ENCODE measurements at places on chromosomes 1 and 21.

GRCh38 chr1:6409053-6409452 is 10.7 kb downstream of the HES2 start:
- H3K27ac ChIP-seq = no peak overlapping the region
- no peak overlapping the region for H3K4me3 ChIP-seq
- DNase-seq = no peak
- no peaks in the 10 kb centered on the region for H3K27me3 ChIP-seq
- H3K36me3 ChIP-seq = no peaks in the 10 kb centered on the region

GRCh38 chr1:111943066-111943465 is 46.4 kb downstream of the KCND3 start:
- H3K27me3 ChIP-seq = no peaks in the 10 kb centered on the region
- no peaks in the 10 kb centered on the region for H3K4me1 ChIP-seq
- no peaks in the 10 kb centered on the region for H3K36me3 ChIP-seq
- DNase-seq = no peak
- no peak overlapping the region for H3K4me3 ChIP-seq

DNA sequence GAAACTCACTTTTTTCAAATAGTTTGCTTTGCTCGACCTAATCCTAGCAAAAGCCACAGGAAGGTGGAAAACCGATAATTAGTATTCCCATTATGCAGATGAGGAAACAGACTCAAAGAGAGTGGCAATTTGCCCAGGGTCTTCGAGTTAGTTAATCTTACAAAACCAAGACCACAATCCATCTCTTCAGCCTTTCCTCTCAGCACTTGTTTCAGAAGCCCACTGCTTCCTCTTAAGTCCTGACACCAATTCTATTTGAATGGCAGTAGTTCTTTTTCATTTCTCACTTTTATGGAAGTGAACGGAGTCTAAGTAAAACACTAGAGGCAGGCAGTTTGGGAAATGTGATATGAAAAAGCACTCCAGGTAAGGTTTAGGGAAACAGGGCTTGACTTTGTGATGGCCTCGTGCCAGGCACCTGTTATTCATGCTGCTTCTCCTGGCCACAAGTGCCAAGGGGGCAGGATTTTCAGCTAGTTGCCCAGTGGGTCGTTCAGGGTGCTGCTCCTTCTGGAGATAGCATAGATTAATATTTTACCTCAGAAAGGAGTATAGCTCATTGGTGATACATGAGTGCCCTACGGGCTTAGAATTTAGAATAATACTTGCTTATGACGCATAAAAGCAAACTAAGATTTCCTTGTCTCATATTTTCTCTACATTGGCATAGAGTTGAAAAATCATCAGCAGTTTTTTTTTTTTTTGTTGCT is 76.6 kb upstream of the NRIP1 start:
- no peaks in the 10 kb centered on the region for H3K27me3 ChIP-seq
- no peaks in the 10 kb centered on the region for H3K36me3 ChIP-seq
- peaks cover 44% of the 10 kb centered on the region for H3K4me1 ChIP-seq
- H3K27ac ChIP-seq = peak overlapping the region; percentile 85
- H3K4me3 ChIP-seq = no peak overlapping the region

DNA sequence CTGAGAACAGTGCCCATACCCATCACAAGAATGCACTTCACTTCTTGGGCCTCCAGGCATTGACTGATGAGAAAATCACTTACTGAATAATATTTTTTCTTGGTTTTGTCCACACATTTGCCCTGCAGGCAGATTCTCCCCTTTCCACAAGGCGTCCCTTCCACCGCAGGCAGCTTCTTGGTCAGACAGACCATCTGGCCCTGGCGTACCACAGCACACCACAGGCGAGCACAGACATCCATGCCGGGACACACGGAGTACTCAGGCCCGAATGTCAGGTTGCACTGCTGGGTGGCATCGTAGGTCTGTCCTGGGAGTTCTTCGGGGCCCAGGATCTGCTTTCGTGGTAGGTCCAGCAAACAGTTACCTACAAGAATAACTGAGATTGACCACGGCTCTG is 32.5 kb downstream of the ADAMTS5 start:
- H3K27me3 ChIP-seq = no peaks in the 10 kb centered on the region
- no peak for DNase-seq
- no peaks in the 10 kb centered on the region for H3K4me1 ChIP-seq
- no peak overlapping the region for H3K27ac ChIP-seq
- no peak overlapping the region for H3K4me3 ChIP-seq
- no peaks in the 10 kb centered on the region for H3K36me3 ChIP-seq

DNA sequence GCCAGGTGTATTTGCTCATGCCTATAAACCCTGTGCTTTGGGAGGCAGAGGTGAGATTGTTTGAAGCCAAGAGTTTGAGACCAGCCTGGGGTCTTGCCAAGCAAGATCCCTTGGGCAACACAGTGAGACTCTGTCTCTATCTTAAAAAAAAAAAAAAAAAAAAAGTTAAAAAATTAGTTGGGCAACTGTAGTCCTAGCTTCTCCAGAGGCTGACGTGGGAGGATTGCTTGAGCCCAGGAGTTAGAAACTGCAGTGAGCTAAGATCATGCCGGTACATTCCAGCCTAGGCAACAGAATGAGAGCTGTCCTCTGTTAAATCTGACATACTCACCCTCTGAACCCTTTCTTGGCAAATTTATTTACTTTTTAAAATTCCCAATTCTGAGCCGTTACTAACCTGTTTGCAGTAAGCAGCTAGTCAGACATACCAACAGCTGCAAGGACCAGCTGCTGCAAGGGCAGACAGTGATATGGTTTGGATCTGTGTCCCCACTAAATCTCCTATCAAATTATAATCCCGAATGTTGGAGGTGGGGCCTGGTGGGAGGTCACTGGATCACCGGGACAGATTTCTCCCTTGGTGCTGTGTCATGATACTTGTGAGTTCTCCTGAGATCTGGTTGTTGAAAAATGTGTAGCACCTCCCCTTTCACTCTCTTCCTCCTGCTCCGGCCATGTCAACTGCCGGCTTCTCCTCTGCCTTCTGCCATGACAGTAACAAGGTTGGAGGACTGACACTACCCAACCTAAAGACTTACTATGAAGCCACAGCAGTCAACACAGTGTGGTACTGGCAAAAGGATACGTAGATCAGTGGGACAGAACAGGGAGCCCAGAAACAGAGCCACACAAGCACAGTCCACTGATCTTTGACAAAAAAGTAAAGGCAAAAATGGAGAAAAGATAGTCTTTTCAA is 10.6 kb downstream of the PARP1 start:
- H3K36me3 ChIP-seq = peaks cover 2% of the 10 kb centered on the region
- DNase-seq = no peak
- H3K4me3 ChIP-seq = no peak overlapping the region
- no peak overlapping the region for H3K27ac ChIP-seq
- H3K4me1 ChIP-seq = no peaks in the 10 kb centered on the region

DNA sequence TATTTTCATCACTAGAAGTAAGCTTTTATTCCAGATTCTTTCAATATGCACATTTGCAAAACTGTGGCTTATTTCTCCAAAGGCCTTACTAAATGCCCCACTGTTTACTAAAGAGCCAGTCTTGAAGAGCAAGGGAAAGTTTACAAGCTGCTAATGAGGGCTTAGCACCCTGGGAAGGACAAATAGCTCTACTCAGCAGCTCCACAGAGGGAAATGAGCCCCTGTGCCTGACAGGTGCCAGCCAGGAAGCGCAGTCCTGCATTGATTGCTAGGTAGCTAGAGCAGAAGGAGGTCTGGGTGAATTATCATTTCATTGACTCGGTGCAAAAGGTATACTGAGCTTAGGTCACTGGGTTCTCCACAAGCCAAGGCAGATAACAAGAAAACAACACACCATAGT is 307.0 kb downstream of the SETD4 start:
- H3K4me1 ChIP-seq = no peaks in the 10 kb centered on the region
- no peak for DNase-seq

DNA sequence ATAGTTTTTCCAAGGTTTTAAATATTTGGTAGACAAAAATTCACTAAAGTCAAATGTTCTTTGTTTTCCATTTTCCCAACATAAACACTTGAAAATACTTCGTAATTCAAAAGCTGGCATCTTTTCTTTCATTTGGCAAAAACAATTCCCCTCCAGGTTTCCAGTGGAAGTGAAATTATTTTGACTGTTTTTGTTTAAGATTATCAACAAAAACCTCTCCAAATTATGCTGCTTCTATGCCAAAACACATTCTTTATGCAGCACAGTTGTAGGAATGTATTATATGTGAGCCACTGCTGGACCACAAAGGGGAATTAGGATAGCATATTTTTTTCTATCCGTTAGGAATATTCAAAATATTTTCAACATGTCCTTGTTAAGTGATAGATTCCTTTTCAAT is 44.1 kb downstream of the SLC5A9 start:
- H3K27me3 ChIP-seq = no peaks in the 10 kb centered on the region
- H3K36me3 ChIP-seq = no peaks in the 10 kb centered on the region
- no peaks in the 10 kb centered on the region for H3K4me1 ChIP-seq
- no peak overlapping the region for H3K27ac ChIP-seq
- DNase-seq = no peak

DNA sequence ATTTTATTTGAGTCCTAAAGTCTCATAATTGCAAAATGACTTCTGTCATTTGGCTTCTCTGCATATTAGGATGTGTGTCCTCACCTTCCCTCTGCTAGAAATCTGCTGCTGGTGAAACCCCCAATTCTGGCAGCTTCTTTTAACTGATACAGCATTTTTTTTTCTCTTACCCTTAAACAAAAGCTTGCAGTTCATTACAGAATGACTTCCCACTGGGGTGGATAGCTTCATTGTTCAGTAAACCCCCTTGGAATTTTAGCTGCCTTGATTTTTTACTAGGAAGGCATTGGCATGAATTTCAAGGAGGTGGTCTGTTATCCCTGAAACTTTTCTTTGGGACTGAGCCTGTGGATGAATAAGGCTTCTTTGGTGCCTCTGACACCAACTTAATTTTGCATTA is 16.8 kb downstream of the TSEN15 start:
- H3K4me1 ChIP-seq = no peaks in the 10 kb centered on the region
- DNase-seq = no peak
- H3K4me3 ChIP-seq = no peak overlapping the region
- no peaks in the 10 kb centered on the region for H3K27me3 ChIP-seq
- H3K27ac ChIP-seq = no peak overlapping the region
- no peaks in the 10 kb centered on the region for H3K36me3 ChIP-seq

- H3K36me3 ChIP-seq = no peaks in the 10 kb centered on the region
- no peaks in the 10 kb centered on the region for H3K27me3 ChIP-seq
- no peaks in the 10 kb centered on the region for H3K4me1 ChIP-seq
- no peak overlapping the region for H3K27ac ChIP-seq
- DNase-seq = no peak
- H3K4me3 ChIP-seq = no peak overlapping the region
Observed at GRCh38 chr1:243842978-243843511, 7.0 kb downstream of the AKT3 start.

DNA sequence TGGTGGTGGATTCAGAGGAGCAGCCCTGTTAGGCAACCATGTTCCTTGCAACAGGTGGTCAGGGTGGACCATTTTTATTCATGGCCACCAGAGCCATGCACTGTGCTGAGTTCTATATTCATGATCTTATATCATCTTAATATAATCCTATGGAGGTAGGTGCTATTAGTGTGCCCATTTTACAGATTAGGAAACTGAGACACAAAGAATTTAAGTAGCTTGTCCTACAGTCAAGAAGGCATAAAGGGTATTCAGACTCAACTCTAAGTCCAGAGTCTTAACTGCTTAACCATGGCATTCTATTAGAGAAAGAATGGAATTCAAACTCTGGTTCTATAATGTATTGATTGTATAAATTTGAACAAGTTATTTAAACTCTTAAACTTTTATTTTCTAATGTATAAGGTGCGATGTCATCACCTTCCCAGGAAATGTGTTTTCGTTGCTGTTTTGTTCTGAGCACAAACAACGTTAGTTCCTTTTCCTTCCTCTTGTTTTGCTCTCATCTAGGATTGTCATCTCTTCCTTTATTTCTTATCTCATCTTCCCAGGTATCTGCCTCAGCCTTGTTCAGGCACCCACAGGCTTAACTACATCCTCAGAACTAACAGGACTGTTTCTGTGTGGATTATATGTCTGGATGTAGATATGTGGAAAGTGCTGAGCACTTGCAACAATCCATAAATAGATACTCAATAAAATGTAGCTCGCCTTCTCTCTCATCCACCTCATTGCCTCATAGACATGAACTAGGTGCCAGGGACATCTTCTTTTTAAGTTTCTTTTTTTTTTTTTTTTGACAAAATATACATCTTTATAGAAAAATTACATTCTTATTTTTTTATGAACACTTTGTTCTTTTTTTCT is 207.1 kb downstream of the NFIA start:
- no peak overlapping the region for H3K27ac ChIP-seq
- no peak for DNase-seq
- no peaks in the 10 kb centered on the region for H3K4me1 ChIP-seq
- no peaks in the 10 kb centered on the region for H3K27me3 ChIP-seq
- H3K4me3 ChIP-seq = no peak overlapping the region
- H3K36me3 ChIP-seq = no peaks in the 10 kb centered on the region

DNA sequence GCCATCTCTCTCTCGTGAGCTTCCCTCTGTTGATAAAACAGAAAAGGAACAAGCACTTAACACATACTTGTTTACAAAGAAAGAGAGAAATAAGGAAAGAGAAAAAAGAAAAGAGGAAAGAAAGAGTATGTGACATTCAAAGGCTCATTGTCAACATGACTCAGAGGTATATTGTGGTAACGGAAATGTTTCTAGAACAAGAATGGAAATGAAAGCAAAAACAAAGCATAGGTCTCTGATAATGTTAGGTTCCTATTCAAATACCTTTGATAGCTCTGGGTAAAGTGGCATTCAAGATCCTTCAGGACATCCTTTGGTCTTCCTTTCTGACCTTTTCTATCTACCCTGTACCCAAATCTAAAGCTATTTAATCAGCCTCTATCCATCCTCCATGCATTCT is 67.4 kb upstream of the DMRTA2 start:
- no peaks in the 10 kb centered on the region for H3K4me1 ChIP-seq
- no peak overlapping the region for H3K4me3 ChIP-seq
- H3K27ac ChIP-seq = no peak overlapping the region
- no peak for DNase-seq
- no peaks in the 10 kb centered on the region for H3K36me3 ChIP-seq

DNA sequence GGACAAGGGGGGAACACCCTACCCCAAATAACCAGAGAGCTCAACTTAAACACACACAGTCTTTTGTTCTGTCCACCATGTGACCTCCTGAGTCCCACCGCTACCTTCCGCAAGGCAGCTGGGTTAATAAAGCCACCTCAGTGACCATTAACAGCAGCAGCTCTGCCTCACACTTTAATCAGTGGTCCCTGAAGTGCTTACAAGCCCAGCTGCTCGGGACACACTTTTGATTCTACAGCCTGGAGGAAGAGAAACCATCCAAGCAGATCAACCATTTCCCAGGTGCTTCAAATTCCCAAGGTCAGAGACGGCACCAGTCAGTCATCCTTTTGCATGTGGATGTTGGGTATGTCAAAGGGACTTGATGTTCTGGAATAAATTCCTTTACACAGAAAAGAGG is 70.1 kb downstream of the KCNJ15 start:
- H3K4me1 ChIP-seq = no peaks in the 10 kb centered on the region
- no peak overlapping the region for H3K27ac ChIP-seq
- no peak overlapping the region for H3K4me3 ChIP-seq
- H3K36me3 ChIP-seq = no peaks in the 10 kb centered on the region

GRCh38 chr1:114502080-114502479 is 8.9 kb downstream of the TRIM33 start:
- H3K36me3 ChIP-seq = no peaks in the 10 kb centered on the region
- H3K27ac ChIP-seq = no peak overlapping the region
- no peak overlapping the region for H3K4me3 ChIP-seq
- no peaks in the 10 kb centered on the region for H3K27me3 ChIP-seq
- H3K4me1 ChIP-seq = no peaks in the 10 kb centered on the region

- no peaks in the 10 kb centered on the region for H3K36me3 ChIP-seq
- DNase-seq = no peak
- no peaks in the 10 kb centered on the region for H3K27me3 ChIP-seq
- H3K27ac ChIP-seq = no peak overlapping the region
- H3K4me3 ChIP-seq = no peak overlapping the region
Observed at GRCh38 chr1:51427438-51427837, 91.6 kb downstream of the EPS15 start.

Measured in Caco-2 (cell line).